ENCODE measurements at places on chromosomes 16 and 17.

GRCh38 chr17:79655672-79656290 is 44.9 kb upstream of the RBFOX3 start:
- peak; percentile 6 for DNase-seq

DNA sequence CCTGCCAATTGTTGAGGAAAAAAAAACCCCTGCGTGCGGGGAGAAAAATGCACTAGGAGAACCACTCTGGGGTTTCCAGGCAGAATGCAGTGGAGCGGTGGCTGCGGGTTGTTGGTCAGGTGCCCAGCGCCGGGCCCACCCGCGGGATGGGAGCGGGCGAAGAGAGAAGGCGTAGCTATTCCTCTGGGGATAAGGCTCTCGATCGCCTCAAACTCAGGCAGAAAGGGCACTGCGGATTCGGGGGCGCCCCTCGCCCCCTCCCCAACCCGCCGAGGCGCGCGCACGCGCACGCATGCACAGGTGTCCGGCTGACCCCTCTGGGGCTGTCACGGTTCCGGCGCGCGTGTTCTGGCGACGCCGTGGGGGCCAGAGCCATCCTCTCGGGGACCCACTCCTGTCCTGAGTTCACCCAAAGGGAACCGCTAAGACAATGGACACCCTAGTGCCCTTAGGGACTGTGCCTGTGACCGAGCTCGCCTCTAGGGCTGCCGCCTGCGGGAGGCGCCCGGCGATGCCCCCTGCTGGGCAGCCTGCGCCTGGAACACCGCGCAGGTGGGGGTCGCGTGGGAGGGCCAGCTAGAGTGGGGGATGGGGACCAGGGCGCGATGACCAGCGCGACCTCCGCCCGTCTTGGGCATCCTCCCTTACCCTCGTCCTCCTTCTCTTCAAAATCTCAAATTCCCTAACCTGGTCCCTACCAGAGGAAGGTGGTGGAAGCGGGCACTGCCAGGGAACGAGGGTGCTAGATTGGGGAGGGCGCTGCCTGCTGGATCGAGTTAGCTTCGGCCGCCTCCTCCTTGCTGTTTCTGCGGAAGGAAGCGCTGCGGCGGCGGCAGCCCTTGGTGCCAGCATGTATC is 14.4 kb upstream of the CBX8 start:
- DNase-seq: peak; percentile 66

- DNase-seq: no peak
Observed at GRCh38 chr16:10261077-10261476, 78.8 kb upstream of the GRIN2A start.

DNA sequence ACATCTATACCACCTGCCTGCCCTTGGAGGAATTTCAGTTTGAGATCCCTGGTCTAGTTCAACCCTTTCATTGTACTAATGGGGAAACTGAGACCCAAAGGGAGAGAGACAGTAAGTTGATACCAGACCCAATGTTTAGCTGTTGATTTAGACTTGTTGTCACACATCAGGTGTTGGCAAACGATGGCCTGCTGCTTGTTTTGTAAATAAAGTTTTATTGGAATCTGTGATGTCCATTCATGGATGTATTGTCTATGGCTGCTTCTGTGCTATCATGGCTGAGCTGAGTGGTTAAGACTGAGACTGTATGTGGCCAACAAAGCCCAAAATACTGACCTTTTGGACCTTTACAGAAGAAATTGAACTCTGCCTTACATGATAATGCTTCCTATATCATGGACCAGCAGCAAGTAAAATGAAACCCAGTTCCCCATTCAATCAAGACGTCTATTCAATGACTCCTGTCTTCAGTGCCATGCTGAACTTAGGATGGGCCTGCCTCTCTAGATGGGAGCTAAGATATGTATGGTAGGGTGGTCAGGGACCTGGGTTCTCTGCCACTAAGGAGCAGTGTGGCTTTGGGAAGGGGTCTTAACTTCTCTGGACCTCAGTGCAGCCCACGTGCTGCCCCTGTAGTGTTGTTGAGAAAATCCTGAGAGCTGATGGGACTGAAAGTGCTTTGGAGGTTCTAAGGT is 111.0 kb downstream of the IRX5 start:
- no peak for DNase-seq

- no peak for DNase-seq
Observed at GRCh38 chr17:68205808-68206720, 41.8 kb upstream of the AMZ2 start.

DNA sequence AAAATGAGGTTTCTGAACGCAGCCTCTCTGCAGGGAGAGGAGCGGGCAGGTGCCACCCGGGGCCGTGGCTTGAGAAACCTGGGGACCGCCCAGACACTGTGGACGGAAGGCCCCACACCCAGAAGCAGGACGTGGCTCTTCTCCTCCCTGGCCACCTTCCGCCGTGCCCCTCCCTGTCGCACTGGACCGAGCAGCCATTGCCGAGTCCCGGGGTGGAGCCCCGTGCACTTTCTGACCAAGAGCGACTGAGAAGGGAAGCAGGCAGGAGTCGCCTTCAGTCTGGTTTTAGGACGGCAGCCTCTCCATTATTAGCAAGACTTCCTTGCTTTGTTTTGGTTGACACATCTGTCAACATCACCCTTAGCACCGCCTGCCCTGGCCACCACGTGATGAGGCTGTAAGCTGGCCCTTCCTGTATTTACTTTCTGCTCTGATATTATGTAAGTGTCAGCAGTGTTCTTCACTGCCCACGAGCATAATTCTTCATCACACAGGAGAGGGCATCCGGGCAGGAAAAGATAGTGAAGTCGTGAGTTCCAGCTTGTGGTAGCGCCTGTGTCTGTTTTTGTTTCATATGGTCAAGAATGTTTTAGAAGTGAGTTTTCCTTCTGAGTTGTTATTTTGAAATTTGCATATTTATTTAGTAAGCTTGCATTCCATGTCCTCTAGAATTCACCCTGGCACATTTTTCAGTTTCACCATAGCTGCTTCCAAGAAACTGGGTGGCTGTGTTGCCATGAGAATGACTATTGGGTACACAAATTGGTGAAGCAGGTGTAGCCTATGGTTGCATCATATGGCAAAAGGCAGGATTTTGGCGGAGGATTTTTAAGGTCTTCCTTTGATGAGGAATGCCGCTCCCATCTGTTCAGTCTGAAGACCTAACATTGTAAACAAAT is 1.0 kb downstream of the HERPUD1 start:
- peak; percentile 41 for DNase-seq

DNA sequence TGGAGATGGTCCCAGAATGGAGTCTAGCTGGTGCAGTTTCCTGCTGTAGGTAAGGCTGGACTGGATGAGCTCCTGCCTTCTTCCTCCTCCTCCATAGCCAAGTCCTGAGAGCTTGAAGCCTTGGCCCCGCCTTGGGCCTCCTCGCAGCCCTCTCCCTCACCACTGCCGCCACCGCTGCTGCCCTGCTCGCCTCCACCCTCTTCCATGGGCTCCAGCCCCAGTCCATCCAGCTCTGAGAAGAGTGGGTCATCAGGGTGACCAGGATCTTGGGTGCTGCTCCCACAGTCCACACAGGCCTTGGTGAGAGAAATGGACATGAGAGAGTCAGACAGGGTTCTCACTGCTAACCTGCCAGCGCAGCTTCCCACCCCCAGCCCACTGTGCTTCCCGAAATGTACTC is 11.2 kb downstream of the PER1 start:
- DNase-seq: no peak

GRCh38 chr17:74916136-74916850 is 6.8 kb downstream of the USH1G start:
- no peak for DNase-seq

GRCh38 chr17:57615836-57616757 is 129.0 kb downstream of the CCDC182 start:
- DNase-seq: no peak
